ENCODE measurements at places on chromosomes 7 and 10.

DNA sequence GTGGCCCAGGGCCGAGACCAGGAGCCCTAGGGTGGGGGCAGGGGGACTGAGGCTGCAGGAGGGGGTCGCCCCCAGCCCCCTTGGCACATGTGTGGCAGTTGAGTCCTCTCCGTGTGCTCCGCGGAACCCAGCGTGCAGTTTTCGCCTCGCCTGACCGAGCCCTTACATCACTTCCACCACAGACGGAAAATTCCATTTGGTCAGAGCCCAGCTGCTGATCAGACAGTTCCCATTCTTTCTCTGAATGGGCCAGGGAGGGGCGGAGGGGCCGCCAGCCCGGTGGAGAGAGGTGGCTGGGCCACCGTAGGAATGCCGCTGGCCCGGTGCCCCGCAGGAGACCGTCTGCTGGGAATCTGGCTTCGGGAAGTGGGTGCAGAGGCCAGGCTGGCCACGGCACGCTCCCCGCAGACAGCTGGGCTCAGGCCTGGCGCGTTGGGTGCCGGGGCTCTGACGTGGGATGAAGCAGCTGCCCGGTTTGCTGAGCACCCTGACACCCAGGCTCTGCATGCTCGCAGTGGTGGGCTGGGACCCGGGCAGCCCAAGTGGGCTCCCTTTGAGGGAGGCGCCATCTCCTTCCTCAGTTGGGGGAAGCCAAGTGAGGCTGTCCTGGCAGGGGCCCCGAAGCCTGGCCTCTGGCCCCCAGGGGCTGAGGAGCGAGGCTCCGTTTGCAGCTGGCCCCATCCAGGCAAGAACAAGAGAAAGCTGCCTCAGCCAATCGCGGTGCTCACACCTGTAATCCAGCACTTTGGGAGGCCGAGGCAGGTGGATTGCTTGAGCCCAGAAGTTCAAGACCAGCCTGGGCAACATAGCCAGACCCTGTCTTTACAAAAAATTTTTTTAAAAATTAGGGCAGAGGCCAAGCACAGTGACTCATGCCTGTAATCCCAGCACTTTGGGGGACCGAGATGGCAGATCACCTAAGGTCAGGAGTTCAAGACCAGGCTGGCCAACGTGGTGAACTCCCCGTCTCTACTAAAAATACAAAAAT, 9.9 kb downstream of the TTYH3 start:
- DNase-seq, result peak; percentile 94

GRCh38 chr7:118183428-118183785, 557 bp upstream of the LSM8 start:
- peak; percentile 3 for DNase-seq

- DNase-seq, result peak; percentile 3
Measured at GRCh38 chr7:108805808-108806397, 236.2 kb downstream of the DNAJB9 start.

- no peak for DNase-seq
Measured at GRCh38 chr10:31526681-31527080, 207.7 kb downstream of the ZEB1 start.

GRCh38 chr7:138962561-138963270, 18.5 kb downstream of the KIAA1549 start:
- DNase-seq, result no peak

Measured in AG08395 (cell line).